Esophagus muscularis mucosa (tissue), 4 donors: ENCODE measurements at places on chromosomes 7 and 10. TPM values are rescaled to one million over a fixed set of nuclear protein-coding genes. Genes with fewer than 3 reads are reported as not detected.

DNA sequence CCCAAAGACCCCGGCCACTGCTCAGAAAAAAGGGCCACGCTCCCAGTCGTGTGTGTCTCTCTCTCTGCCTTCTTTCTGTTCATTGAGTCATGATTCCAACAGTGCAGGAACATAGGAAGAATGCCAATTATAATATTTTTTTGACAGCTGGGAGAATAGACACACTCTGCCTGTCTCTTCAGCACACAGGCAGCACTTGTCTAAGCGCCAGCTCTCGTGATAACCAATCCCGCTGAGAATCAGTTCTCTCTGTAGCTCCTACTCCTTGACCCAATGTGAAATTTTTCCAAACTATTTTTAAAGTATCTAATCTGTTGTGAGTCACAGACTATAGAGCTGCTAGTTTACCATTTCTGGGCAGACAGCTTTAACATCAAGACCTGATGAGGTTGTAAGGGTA is 145.7 kb upstream of the RHEB start:
- DNase-seq, result no peak

- DNase-seq, result no peak
Observed at GRCh38 chr7:103093429-103093828, 18.5 kb downstream of the ARMC10 start.

- no peak for DNase-seq
Observed at GRCh38 chr7:8413600-8413999, 19.8 kb upstream of the NXPH1 start.

- no peak for DNase-seq
Observed at GRCh38 chr7:120456699-120457098, 183.7 kb downstream of the KCND2 start.

- no peak for DNase-seq
Observed at GRCh38 chr10:13201132-13201531, 33.0 kb downstream of the UCMA start.

DNA sequence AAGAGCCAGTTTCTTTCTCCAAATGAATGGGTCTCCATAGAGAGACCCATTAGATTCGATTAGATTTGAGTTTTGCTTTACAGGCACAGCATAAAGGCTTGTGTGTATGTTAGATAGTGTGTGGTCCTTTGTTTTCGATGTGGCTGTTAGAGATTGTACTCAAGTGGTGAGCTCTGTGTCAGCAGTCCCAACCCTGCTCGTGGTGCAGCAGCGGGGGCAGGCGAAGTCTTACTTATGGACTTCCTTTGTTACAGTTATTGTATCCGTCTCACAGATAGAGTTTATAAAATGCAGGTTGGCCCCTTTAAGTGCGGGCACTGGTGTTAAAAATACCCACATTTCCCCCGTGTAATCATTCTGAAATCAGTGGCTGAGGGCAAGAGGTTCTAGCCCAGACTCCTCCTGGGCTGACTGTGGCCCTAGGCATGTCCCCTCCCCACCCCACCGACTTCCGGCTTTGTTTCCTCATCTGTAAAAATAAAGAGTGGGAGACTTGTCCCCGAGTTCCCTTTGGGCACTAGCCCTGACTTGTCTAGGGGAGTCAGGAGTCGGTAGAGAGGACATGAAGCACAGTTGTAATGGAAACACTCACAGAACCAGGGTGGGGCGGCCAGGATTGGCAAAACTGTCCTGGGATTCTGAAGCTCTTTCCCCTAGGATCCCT is 28.6 kb downstream of the MTURN start:
- DNase-seq, result no peak

GRCh38 chr7:129835569-129835968 is 117.2 kb downstream of the UBE2H start:
- peak; percentile 10 for DNase-seq

DNA sequence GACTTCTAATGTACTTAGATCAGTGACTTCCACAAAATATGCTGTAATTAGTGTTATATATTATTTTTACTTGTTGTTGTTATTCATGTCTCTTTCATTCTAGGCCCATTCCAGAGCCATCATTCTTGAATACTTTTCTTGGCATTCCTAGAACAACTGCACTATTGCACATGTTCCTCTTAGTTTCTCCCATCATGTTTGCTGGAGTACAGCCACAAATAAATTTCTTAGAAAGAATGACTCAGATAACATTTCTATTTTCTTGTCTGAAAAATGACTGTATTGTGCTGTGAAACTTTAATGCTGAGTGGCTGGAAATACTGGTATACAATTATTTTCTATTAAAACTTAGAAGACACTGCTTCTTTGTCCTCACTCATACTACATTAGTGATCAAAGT is 651.0 kb upstream of the STEAP1 start:
- DNase-seq, result no peak

DNA sequence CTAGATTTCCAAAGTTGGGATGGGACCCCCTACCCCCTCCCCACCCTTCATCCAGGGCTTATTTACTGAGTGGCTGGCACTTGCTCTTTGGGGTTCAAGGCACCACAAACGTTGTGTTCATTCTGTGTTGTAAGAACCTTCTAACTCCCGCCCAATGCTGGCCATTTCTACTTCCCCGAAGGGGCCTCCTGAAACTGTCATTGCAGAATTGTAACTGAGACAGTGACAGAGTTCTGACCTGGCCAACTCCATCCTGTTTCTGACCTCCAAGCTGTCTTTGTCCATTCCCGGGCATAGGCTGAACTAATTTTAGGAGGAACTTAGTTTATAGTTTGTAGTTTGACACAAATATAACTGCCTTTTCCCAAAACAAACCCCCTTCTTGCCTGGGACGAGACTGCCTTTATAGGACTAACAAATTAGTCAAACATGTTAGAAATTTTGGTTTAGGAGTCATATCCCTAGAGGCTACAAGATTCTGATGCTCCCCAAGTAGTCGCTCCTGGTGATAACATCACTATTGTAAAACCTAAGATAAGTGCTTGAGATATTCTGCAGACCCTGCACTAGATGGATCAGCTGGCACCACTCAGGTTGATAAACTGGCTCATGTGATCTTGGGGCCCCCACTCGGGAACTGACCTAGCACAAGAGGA is 34.8 kb upstream of the ZMIZ2 start:
- DNase-seq, result no peak

DNA sequence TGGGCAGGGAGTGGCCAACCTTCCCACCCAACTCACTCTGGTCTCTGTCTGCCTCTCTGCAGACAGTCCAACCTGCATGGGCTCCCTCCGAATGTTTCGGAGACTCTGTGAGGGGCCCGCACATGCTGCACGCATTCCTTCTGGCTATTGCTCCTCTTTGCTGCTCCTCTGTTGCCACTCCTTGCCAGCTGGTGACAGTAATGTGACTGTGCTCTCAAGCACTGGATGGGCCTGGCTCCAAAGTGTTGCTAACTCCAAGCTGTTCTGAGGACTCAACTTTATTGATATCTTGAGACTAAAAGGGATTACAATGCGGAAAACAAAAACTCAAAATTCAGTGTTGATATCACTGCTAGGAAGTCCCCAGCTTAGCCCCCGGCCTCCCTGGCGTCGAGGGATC is 105.4 kb upstream of the KIF5B start:
- DNase-seq, result no peak

DNA sequence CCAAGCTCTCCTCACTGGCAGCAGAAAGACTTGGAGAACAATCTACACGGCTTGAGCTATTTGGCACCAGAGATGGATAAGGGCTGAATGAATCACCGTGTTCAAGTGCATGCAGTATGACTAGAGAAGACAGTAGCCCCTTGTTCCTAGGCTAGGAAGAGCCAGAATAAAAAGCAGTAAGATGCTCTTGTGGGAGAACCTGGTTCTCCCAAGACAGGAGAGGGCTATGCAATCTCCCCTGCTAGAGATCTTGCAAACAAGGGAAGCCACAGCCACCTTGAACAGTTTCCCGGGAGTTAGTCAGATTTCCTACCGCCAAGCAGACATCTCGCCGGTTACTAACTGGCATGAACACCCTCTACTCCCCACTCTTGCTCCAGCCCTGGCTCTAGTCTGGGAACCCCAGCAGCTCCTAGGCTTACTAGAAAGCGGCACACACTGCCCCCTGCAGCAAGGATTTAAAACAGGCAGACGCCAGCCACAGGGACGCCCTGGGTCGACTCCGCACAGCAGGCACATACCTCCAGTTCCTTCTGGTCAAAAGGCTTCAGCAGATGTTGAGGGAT is 107.3 kb downstream of the SMURF1 start:
- no peak for DNase-seq

DNA sequence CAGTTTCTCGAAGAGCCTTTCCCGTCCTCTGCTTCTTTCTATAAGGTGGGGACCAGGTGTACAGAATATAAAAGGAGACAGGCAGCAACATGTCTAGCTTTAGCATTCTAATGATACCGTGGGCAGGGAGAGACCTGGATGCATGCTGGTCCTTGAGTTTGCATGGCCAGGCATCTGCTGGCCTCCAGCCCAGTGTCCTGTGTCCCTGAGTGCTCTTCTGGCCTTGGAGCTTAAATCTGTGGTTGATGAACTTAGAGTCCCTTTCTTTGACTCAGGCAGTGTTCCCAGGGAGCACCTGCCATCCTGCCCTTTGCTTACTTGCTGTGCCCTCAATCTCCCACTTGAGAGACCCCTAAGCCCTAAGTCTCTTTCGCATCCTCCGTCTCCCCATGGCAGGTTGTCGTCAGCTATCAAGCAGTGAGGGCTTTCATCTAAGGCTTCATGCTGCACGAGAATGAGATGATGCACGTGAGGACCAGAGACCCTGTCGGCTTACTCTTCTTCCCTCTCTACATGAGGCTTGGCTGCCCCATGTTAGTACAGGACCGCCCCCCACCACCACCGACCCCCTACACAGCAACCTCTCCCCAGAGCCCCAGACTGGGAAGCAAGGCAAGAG is 313.4 kb upstream of the C7orf33 start:
- DNase-seq, result peak; percentile 75

- no peak for DNase-seq
Observed at GRCh38 chr10:131180086-131180485, 131.4 kb downstream of the TCERG1L start.

GRCh38 chr10:132274581-132274980 is 33.2 kb downstream of the STK32C start:
- no peak for DNase-seq

DNA sequence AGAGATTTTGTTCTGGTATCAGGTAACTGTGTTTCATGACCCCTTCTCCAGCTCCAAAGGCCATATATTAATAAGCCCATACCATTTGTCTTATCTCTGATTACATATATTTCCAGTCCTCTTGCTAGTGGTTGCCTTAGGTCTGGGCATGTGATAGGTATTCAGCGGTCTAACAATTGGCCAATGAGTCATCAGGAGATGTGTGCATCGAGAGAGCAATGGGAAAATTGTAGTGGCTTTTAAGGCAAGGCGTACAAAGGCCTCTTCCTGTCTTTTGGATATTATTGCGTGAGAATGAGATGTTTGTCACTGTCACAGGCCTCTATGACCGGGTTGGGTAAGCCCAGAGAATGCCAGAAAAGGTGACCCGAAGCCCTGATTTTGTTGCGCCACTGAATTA is 38.6 kb upstream of the SFRP5 start:
- DNase-seq, result no peak

- no peak for DNase-seq
Observed at GRCh38 chr7:87479951-87480350, 4.5 kb upstream of the ABCB4 start.

- DNase-seq, result no peak
Observed at GRCh38 chr10:113960617-113961181, 83.0 kb upstream of the ADRB1 start.

The HOXA4 gene
- 20.7 TPM for total RNA-seq

The CFAP58 gene
- total RNA-seq, result 1.6 TPM

The TCAF1 gene
- 53.0 TPM for total RNA-seq

The CACNB2 gene
- total RNA-seq, result 73.5 TPM

The CLDN3 gene
- total RNA-seq, result not detected

The JCAD gene
- 65.2 TPM for total RNA-seq

The ASIC3 gene
- total RNA-seq, result 1.5 TPM

The CRYGN gene
- 1.3 TPM for total RNA-seq

The ZCWPW1 gene
- 4.7 TPM for total RNA-seq
